ENCODE measurements at places on chromosomes 2 and 18. TPM values are rescaled to one million over a fixed set of nuclear protein-coding genes. Genes with fewer than 3 reads are reported as not detected.

Gene CTIF
- total RNA-seq: 41.6 TPM

Gene MOGAT1
- 0.38 TPM for total RNA-seq

Gene C2orf80
- not detected for total RNA-seq

Gene ST8SIA3
- total RNA-seq: 1.6 TPM

Gene CHRND
- 0.11 TPM for total RNA-seq

Gene LIPG
- 5.0 TPM for total RNA-seq

Gene TRIM54
- total RNA-seq: 0.61 TPM

Gene HOXD1
- total RNA-seq: 0.18 TPM

Gene CNTNAP5
- 0.70 TPM for total RNA-seq

Gene KATNAL2
- 5.7 TPM for total RNA-seq

DNA sequence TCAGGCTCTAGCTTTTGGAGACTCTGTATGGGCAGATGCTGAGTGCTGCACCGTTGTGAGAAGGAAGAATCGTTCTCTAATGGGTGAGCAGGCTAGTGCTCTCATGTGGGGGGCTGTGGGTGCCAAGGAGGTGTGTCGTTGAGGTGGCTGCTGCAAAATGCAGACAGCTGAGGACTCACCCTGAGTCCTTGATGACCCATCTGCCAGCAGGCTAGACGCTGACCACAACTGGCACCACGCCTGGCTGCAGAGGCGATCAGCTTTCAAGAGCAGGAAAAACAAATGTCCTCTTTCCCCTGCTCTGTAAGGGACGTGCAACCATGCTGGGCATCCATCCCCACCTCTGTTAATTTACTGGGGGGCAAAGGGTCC lies 48.2 kb downstream of the HAUS1 start:
- DNase-seq: no peak

GRCh38 chr2:131475831-131476230 lies at the start of gene TUBA3D:
TSS of gene TUBA3D (plus strand) at chr2:131476119. CDS start at chr2:131476200, 81 bp downstream.
- H3K27ac ChIP-seq: no peak within 1 kb of the TSS
- no peak within 1 kb of the TSS for H3K4me3 ChIP-seq
- no peaks in the 10 kb centered on the region for H3K36me3 ChIP-seq
- H3K27me3 ChIP-seq: no peaks in the 10 kb centered on the region

GRCh38 chr2:200963124-200963917 lies at the start of gene ORC2:
TSS of gene ORC2 (minus strand) at chr2:200963660. CDS start at chr2:200958123, 5,537 bp downstream.
- no peaks in the 10 kb centered on the region for H3K4me1 ChIP-seq
- peak within 1 kb of the TSS; percentile 69 for H3K27ac ChIP-seq
- H3K36me3 ChIP-seq: peaks cover 28% of the 10 kb centered on the region
- no peaks in the 10 kb centered on the region for H3K27me3 ChIP-seq
- peak within 1 kb of the TSS; percentile 99 for H3K4me3 ChIP-seq
- DNase-seq: peak; percentile 99

- DNase-seq: no peak
- H3K4me3 ChIP-seq: no peak overlapping the region
- H3K27ac ChIP-seq: no peak overlapping the region
- peaks cover 87% of the 10 kb centered on the region for H3K36me3 ChIP-seq
Measured at GRCh38 chr2:3545788-3546478, 12.2 kb downstream of the RNASEH1 start.

- H3K36me3 ChIP-seq: no peaks in the 10 kb centered on the region
- H3K27ac ChIP-seq: no peak overlapping the region
- H3K27me3 ChIP-seq: peaks cover 11% of the 10 kb centered on the region
- no peak for DNase-seq
- H3K4me1 ChIP-seq: no peaks in the 10 kb centered on the region
Measured at GRCh38 chr2:172420216-172420615, 7.2 kb upstream of the ITGA6 start.

DNA sequence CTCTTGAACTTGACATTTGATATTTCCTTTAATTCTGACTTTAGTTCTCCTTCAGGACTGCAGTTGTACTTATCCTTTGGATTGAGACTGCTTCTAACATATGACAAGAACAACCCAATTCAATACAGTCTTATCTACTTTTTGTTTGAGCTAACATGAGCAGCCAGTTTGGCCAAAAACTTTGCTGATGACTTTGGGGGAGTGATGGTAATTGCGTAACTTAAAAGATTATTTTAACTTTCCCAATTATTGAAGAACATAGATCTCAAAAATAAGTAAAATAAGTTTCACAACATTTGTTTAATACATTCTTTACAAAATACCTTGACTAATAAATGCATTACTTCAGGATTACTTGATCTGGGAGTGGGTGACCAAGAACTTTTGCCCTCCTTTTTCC lies 1311.1 kb upstream of the NRXN1 start:
- no peak overlapping the region for H3K27ac ChIP-seq
- no peak for DNase-seq
- no peaks in the 10 kb centered on the region for H3K27me3 ChIP-seq
- peaks cover 25% of the 10 kb centered on the region for H3K4me1 ChIP-seq
- H3K4me3 ChIP-seq: no peak overlapping the region

GRCh38 chr2:18980104-18980785 lies 378.2 kb downstream of the OSR1 start:
- H3K4me1 ChIP-seq: no peaks in the 10 kb centered on the region
- no peak for DNase-seq
- no peaks in the 10 kb centered on the region for H3K27me3 ChIP-seq
- no peak overlapping the region for H3K27ac ChIP-seq
- no peaks in the 10 kb centered on the region for H3K36me3 ChIP-seq
- no peak overlapping the region for H3K4me3 ChIP-seq

DNA sequence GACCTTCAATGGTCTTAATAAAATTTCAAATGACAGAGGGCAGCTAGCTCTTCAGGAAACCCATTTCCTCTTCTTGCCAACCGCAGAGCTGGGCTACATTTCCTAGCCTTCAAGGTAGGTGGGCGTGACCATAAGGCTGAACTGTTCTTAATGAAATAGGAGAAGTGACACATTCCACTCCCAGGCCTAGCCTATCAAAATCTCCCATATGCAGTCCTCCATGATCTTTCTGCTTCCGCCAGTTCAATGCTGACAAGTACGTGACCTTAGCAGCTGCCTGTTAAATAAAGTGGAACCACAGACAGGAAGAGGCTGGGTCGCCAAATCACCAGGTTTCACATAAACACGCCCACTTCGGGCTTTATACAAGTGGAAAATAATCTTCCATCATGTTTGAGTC lies 13.2 kb downstream of the SERPINE2 start:
- H3K4me1 ChIP-seq: peaks cover 28% of the 10 kb centered on the region
- H3K27ac ChIP-seq: no peak overlapping the region
- no peak for DNase-seq
- H3K4me3 ChIP-seq: no peak overlapping the region

GRCh38 chr2:71453404-71454220 lies at the start of gene DYSF:
TSS of gene DYSF (plus strand) at chr2:71453561.
- no peaks in the 10 kb centered on the region for H3K36me3 ChIP-seq
- H3K4me3 ChIP-seq: peak within 1 kb of the TSS; percentile 77
- H3K27me3 ChIP-seq: peaks cover 19% of the 10 kb centered on the region
- peaks cover 3% of the 10 kb centered on the region for H3K4me1 ChIP-seq

DNA sequence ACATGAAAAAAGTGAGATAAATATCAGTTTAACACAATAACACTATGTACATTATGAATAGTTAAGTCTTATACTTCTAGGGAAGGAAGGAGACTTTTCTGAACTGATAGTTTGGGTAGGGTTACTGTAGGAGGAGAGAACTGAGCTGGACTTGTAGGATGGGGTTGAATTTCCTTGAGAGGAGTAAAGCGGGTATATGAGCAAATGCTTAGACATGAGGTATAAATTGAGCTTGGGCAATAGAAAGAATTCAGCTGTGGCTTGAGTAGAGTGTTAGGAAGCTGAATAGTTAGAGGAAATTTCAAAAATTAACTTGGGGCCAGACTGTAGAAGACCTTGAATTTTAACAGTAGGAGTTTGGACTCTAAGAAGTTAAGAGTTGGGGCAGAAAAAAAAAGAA lies 45.1 kb downstream of the LCLAT1 start:
- DNase-seq: no peak
- H3K4me1 ChIP-seq: no peaks in the 10 kb centered on the region
- no peak overlapping the region for H3K27ac ChIP-seq

- no peak for DNase-seq
- no peaks in the 10 kb centered on the region for H3K36me3 ChIP-seq
- no peak overlapping the region for H3K4me3 ChIP-seq
- H3K27me3 ChIP-seq: no peaks in the 10 kb centered on the region
- no peaks in the 10 kb centered on the region for H3K4me1 ChIP-seq
Measured at GRCh38 chr18:13191031-13191430, 27.5 kb upstream of the LDLRAD4 start.

- H3K4me3 ChIP-seq: no peak overlapping the region
- H3K4me1 ChIP-seq: no peaks in the 10 kb centered on the region
- H3K27me3 ChIP-seq: no peaks in the 10 kb centered on the region
Measured at GRCh38 chr2:201413143-201413542, 38.1 kb downstream of the TRAK2 start.

- no peaks in the 10 kb centered on the region for H3K4me1 ChIP-seq
- H3K4me3 ChIP-seq: no peak within 1 kb of the TSS
- H3K27ac ChIP-seq: no peak within 1 kb of the TSS
- H3K36me3 ChIP-seq: no peaks in the 10 kb centered on the region
Measured at GRCh38 chr2:237413777-237414661, at the start of gene COL6A3. TSS of gene COL6A3 (minus strand) at chr2:237414164. CDS start at chr2:237396817, 17,347 bp downstream.

DNA sequence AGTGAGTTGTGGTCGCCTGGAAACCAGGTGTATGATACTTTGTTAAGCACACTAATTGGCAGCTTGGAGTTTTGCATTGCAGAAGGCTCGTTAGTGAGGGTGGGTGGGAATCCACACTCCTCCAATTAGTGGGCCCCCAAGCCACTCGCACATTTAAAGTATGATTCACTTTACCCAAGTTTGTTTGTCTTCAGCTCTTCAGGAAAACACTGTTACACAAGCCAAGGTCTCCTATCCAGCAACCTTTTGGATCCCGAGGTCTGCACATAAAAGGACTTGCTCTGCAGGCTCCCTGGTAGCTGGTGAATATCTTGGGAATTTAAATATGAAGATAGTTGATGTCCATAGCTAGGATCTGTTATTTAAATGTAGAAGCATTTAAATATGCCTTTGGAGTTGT lies 66.1 kb downstream of the NPAS2 start:
- DNase-seq: peak; percentile 44
- no peak overlapping the region for H3K27ac ChIP-seq
- no peak overlapping the region for H3K4me3 ChIP-seq

DNA sequence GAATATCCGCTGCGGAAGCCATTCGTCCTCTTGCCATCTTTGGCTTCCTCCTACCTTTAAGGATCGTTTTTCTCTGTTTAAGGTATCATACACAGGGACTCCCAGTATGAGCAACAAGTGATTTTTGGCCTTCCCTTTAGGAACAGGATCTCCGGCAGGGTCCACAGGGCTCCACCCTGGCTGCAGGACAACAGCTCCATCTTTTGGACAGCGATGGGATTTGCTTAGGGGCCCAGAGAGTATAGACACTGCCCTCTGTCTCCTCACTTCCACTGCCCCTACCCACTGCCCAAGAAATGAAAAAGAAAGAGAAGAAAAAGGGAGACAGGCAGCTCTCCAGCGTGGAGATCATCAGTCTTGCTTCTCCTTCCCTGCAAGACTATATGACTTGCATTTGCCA lies 224.5 kb downstream of the UXS1 start:
- H3K27me3 ChIP-seq: no peaks in the 10 kb centered on the region
- peak; percentile 92 for DNase-seq
- H3K4me1 ChIP-seq: no peaks in the 10 kb centered on the region
- no peak overlapping the region for H3K4me3 ChIP-seq
- no peaks in the 10 kb centered on the region for H3K36me3 ChIP-seq
- H3K27ac ChIP-seq: no peak overlapping the region

GRCh38 chr2:16038621-16039020 lies 98.3 kb downstream of the MYCN start:
- H3K36me3 ChIP-seq: no peaks in the 10 kb centered on the region
- peaks cover 4% of the 10 kb centered on the region for H3K4me1 ChIP-seq
- H3K27ac ChIP-seq: no peak overlapping the region
- H3K4me3 ChIP-seq: no peak overlapping the region

- H3K4me1 ChIP-seq: no peaks in the 10 kb centered on the region
- no peak for DNase-seq
- no peaks in the 10 kb centered on the region for H3K27me3 ChIP-seq
- no peak overlapping the region for H3K4me3 ChIP-seq
Measured at GRCh38 chr2:156947261-156947660, 310.2 kb upstream of the GALNT5 start.

DNA sequence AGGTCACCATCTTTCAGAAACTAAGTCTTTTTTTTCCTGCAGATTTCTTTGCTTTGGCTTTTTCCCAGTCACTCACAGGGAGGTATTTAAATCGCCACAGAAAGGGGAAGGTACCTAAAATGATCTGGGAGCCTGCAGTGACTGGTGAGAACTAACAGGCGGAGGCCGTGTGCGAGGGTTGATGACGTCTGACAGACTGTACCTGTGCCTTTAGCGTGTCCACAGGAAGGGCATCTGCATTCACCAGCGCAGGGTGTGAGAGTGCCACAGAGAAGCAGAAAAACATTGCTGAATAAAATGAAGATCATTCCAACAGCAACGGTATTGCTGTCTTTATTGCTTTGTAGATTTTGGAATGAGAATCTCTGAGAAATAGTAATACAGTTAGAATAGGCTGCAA lies 5.7 kb downstream of the CTDP1 start:
- H3K36me3 ChIP-seq: peaks cover 10% of the 10 kb centered on the region
- H3K27ac ChIP-seq: no peak overlapping the region
- H3K4me1 ChIP-seq: peaks cover 24% of the 10 kb centered on the region
- H3K27me3 ChIP-seq: no peaks in the 10 kb centered on the region
- DNase-seq: no peak

GRCh38 chr2:216632952-216633615 lies at the start of gene IGFBP2:
TSS of gene IGFBP2 (plus strand) at chr2:216633420. CDS start at chr2:216633524, 104 bp downstream.
- H3K36me3 ChIP-seq: no peaks in the 10 kb centered on the region
- H3K4me1 ChIP-seq: peaks cover 12% of the 10 kb centered on the region
- H3K4me3 ChIP-seq: peak within 1 kb of the TSS; percentile 91
- DNase-seq: peak; percentile 94
- peak within 1 kb of the TSS; percentile 93 for H3K27ac ChIP-seq
- H3K27me3 ChIP-seq: peaks cover 7% of the 10 kb centered on the region

- peak; percentile 60 for DNase-seq
- no peak overlapping the region for H3K4me3 ChIP-seq
- H3K4me1 ChIP-seq: peaks cover 9% of the 10 kb centered on the region
- no peak overlapping the region for H3K27ac ChIP-seq
- H3K36me3 ChIP-seq: no peaks in the 10 kb centered on the region
- no peaks in the 10 kb centered on the region for H3K27me3 ChIP-seq
Measured at GRCh38 chr2:16625201-16625729, 40.4 kb downstream of the CYRIA start.

DNA sequence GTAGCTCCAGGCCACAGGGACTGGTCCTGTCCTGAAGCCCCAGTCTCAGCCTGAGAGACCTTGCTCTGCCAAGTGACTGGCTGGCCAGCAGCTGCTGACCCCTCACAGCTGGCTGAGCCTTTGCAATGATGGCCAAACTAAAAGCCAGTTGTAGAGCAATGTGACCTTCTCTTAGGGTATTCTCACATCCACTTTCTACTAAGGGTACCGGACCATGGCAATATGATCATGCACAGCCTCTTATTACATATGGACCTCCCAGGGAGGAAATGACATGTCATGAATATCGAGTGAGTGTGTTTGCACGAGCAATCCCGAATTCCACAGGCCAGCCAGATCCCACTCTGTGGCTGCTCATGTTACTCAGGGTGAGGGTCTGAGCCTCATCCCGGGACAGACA lies 213.9 kb downstream of the VAPA start:
- no peak overlapping the region for H3K4me3 ChIP-seq
- H3K36me3 ChIP-seq: no peaks in the 10 kb centered on the region
- no peak overlapping the region for H3K27ac ChIP-seq
- H3K4me1 ChIP-seq: peaks cover 2% of the 10 kb centered on the region
- H3K27me3 ChIP-seq: no peaks in the 10 kb centered on the region
